IMR-90 (cell line): ENCODE measurements at places on chromosomes 12 and 14. TPM values are rescaled to one million over a fixed set of nuclear protein-coding genes. Genes with fewer than 3 reads are reported as not detected.

The DBX2 gene
- not detected in 2 replicates for total RNA-seq

The LDHB gene
- total RNA-seq, result 623 and 997 TPM in 2 replicates

The TAS2R42 gene
- total RNA-seq, result not detected in 2 replicates

The MGAT4C gene
- total RNA-seq, result not detected in 2 replicates

The HCAR2 gene
- not detected in 2 replicates for total RNA-seq

The IAPP gene
- not detected in 2 replicates for total RNA-seq

DNA sequence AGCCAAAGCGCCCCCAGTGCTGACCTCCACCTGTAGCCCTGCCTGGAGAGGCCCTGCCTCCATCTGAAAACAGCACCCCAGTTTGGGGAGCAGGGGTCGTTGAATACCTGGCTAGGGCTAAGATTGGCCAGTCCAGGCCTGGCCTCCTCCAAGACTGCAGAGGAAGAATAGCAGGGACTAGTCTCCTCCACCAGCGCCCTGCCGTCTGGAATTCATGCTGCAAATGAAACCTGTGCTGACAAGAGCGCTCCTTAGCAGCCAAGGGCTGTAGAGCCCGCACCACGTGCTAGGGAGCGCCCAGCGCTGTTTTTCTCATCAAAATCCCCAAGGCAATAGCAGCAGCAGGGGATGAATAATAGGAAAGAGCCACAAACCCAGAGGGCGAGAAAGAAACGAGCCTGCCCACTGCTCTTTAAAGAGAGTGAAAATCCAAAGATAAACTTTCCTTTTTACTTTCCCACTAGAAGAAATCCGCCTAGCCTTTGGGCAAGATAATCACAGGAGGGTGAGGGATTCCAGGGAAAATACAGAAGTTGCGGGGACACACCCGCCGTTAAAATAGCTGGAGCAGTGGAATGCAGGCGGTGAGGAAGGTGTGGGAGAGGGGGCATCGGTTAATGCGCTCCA lies 3.3 kb downstream of the COL2A1 start:
- peak; percentile 47 for DNase-seq

DNA sequence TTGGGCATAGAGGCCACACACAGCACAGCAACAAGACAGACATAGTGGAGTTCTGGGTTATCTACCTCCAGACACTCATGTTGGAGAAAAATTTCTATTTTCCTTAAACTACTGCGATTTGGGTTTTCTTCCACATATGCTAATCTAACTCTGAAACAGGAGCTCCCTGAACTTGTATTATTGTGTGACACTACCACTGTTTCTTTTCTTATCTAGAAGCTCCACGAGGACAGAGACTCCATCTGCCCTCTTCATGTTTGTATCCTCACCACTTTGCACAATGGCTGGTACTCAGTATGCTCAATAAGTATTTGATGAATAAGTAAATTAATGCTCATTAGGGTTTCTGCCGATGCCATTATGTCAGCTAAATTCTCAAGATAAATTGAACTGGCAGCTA lies 218.6 kb downstream of the PAX9 start:
- no peak for DNase-seq

- no peak for DNase-seq
Measured at GRCh38 chr12:108559748-108560147, 1.2 kb downstream of the SART3 start.

DNA sequence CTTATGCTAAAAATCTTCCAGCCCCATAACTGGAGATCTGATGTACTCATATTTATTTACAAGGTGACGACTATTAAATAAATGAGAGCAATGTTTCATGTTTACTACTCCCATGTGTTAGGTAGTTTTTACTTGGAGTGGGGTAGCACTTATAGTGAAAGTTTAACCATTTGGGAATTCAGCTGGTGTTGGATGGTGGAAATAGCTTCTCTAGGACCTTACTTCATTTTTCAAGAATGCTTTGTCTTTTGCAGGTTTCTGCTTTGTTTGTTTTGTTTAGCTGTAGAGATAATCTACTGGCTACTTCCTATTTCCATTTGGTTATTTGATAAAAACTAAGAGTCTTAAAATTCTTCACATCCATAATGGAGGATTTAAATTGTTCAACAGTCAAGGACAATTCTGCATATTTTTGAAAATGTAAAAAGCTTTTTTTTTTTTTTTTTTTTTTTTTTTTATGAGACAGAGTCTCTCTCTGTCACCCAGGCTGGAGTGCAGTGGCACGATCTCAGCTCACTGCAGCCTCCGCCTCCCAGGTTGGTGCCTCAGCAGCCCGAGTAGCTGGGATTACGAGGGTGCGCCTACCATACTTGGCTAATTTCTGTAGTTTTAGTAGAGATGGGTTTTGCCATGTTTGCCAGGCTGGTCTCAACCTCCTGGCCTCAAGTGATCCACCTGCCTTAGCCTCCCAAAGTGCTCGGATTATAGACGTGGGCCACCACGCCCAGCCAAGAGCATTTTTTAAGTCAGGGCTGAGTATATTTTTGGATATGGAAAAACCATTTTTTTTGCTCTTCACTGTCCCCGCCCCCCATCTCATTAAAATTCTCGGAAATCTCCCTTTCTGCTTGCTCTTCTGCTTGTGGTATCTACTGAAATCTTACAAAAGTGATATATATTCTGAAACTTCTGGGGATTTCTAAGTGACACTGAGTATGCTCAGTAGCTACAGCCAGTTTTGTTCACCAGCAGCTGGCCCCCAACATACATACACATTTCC lies 1.4 kb upstream of the ABCD2 start:
- DNase-seq, result no peak

- DNase-seq, result no peak
Measured at GRCh38 chr12:52439845-52440244, 5.7 kb upstream of the KRT75 start.

DNA sequence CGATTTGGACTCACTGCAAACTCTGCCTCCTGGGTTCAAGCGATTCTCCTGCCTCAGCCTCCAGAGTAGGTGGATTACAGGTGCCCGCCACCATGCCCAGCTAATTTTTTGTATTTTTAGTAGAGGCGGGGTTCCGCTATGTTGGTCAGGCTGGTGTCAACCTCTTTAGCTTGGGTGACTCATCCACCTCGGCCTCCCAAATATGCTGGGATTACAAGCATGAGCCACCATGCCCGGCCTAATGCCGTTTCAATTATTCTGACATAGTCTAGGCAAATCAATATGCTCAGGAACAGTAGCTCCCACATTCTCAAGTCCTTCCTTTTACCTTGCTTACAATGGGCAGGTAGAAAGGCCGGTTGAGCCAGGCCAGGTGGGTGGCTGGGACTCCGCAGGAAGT lies 82.0 kb upstream of the EEA1 start:
- DNase-seq, result no peak

- peak; percentile 51 for DNase-seq
Measured at GRCh38 chr12:3137268-3137781, 60.1 kb downstream of the TSPAN9 start.

DNA sequence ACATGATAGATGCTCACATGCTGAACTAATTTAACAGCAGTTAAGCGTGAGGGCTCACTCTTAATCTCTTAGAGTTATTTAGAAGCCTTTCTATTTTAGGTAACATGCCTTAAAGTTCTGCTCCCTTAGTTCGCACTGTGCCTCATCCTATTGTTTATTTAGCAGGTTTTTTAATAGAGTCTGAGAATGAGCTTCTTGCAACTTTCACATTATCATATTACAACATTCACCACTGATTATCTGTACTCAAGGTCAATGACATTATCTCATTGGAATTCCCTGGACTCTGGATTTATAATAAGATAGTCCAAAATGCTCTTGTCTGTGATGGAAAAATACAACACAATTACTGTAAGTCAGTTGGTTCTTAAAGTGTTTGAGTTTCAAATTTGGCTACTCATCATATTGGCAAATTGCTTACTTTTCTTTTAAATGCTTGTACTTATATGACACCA lies 183.6 kb upstream of the SLC38A2 start:
- peak; percentile 99 for DNase-seq

- no peak for DNase-seq
Measured at GRCh38 chr12:39807043-39807442, 187.4 kb upstream of the ABCD2 start.

- DNase-seq, result peak; percentile 56
Measured at GRCh38 chr12:15679151-15679550, 110.0 kb downstream of the EPS8 start.

DNA sequence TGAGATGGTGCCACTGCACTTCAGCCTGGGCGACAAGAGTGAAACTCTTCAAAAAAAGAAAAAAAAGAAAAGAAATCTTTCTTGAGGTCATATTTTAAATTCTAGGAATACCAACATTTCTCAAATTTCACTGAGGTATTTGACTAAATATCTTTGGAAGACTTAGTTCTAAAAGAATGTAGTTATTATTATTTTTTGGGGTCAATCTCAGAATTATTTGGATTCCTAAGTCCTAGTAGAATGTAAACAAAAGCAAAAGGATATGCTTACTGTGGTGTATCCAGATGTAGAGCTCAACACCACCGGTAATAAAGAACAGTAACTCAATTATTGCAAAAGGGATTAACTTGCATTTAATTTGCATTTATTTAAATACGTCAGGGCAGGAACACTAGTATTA lies 25.0 kb downstream of the PRICKLE1 start:
- DNase-seq, result peak; percentile 77
